ENCODE measurements at places on chromosomes 13 and 19.

DNA sequence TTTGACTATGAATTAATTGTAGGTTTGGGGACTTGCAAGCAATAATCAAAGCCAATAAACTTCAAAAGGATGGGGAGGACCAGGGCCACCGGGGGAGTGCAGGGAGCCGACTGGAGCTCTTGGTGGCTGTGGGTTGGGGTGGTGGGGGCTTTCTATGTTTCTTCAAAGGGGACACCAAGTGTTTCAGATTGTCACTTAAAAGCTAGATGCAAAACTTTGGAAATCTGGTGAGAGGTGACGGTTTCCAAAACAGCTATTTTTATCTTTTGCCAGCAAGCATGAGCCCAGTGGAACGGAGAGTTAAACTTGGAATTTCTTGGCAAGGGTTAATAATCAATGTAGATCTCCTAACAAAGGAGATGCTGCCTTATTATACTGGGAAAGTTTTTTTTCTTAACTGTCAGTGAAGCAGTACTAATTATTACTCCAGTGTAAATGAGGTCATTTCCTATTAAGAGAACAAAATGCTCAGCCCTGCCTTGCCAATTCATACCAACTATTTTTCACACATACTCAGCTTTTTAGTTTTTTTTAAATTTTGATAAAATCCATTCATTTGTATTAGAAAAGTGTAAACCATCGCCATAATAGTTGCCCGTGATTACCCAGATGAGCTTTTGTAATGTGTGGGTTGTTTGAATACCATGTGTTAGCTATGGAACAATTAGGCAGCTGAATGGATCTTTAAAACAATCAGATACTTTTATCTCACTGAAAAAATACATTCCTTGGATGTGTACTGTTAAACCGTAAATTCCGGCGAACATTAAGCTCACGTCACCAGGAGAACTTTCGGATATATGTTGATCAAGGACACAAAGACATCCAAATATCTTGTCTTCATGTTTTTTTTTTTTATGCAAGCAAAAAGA lies 95.9 kb upstream of the ZNF536 start:
- DNase-seq = no peak

DNA sequence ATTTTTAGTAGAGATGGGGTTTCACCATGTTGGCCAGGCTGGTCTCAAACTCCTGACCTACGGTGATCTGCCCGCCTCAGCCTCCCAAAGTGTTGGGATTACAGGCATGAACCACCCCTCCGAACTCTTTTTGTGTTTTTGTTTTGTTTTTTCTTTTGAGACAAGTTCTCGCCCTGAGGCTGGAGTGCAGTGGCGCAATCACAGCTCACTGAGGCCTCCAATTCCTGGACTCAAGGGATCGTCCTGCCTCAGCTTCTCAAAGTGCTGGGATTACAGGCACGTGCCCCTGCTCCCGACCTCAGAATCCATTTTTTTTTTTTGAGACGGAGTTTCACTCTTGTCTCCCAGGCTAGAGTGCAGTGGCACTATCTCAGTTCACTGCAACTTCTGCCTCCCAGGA lies 11.4 kb downstream of the SIX5 start:
- no peak for DNase-seq

GRCh38 chr19:18501832-18502231 lies 20.0 kb downstream of the ELL start:
- no peak for DNase-seq

DNA sequence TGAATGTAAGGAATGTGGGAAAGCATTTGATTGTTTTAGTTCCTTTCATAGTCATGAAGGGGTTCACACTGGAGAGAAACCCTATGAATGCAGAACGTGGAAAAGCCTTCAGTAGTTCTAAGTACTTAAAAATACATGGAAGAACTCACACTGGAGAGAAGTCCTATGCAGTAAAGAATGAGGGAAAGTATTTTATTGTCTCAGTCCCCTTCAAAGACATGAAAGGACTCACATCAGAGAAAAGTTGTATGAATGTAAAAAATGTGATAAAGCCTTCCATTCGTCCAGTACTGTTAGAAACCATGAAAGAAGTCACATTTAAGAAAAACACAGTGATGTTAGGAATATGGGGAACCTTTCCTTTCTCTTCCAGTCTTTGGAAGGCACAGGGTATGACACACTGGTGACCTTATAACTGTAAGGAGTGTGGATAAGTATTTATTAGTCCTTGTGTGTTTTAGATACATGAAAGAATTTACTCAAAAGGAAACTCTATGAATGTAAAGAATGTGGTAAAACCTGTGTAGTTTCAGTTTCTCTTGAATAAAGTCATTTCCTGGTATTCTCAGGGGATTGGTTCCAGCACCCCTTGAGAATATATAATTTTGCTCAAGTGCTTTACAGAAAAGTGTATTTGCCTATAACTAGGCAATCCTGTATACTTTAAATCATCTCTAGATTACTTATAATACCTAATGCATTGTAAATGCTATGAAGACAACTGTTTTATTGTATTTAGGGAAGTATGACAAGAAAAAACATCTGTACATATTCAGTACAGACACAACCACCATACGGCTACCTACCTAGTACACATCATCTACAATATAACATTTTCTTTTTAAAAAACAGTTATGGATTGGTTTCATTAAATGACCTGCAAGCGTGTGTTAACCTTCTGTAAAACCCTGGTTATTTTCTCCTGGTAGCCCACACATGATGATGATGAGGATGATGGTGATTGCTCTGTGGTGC lies 52.8 kb downstream of the ZNF823 start:
- no peak for DNase-seq

DNA sequence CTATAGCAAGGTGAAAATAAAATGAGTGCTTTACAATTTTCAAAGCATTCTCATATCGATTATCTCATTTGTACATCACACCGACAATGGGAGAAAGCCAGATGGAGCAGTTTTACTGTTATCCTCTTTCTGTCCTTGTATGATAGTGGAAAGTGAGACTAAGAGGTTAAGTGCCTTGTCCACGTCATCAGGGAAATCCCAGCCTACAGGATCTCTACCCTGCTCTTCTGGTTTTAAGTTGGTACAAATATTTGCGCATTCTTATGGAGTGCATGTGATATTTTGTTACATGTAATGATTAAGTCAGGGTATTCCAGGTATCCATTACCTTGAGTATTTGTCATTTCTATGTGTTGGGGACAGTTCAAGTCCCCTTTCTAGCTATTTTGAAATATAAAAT lies 12.4 kb upstream of the ENOX1 start:
- no peak for DNase-seq

DNA sequence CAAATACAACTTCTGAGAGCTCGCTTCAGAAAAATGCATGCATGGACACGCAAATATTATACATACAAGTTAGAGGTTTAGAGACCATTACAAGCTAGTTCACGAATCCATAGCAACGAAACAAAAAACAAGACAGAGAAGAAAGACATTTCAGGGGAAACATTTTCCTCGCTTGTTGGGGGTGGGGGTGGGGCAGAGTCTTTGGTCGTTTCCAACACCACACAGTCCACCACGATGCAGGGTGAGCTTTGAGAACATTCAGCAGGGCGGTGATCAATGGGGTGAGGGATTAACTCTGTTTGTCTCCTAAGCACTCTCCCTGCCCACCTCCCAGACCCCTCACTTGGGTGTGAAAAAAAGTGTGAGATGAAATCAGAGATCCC lies 651 bp downstream of the OXGR1 start:
- DNase-seq = no peak

DNA sequence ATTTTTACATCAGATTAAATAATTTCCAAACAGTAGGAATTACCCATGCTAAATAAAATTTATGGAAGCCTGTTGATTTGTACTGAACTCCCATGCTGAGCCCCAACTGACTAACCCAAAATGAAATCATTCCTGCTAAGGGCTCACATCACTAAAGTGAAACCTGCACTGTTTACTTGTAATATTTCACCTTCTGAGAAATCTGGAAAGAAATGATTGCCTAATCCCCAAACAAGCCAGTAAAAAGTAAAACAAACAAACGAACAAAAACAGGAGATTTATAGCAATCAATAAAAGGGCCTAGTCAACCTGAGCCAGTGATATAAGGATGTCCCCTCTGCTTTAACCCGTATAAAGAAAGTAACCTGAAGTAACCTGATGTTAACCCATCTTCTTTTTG lies 1599.8 kb downstream of the OLFM4 start:
- DNase-seq = no peak

- DNase-seq = no peak
Measured at GRCh38 chr19:29497686-29498436, 27.9 kb upstream of the VSTM2B start.

DNA sequence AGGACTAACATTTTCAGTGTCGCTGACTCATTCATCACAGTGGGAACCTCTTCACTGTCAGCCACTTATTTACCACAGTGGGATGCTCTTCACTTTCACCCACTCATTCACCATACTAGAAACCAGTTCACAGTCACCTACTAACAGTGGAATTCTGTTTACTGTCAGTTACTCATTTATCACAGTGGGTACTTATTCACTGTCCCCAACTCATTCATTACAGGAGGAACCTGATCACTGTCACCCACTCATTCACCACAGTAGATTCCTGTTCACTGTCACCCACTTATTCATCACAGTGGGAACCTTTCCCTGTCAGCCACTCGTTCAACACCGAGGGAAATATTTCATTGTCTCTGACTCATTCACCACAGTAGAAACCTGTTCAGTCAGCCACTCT lies 10.1 kb upstream of the ZNF85 start:
- no peak for DNase-seq

GRCh38 chr19:50546527-50547221 lies 21.6 kb downstream of the LRRC4B start:
- DNase-seq = no peak

GRCh38 chr13:29991343-29991742 lies 140.9 kb upstream of the UBL3 start:
- DNase-seq = no peak

DNA sequence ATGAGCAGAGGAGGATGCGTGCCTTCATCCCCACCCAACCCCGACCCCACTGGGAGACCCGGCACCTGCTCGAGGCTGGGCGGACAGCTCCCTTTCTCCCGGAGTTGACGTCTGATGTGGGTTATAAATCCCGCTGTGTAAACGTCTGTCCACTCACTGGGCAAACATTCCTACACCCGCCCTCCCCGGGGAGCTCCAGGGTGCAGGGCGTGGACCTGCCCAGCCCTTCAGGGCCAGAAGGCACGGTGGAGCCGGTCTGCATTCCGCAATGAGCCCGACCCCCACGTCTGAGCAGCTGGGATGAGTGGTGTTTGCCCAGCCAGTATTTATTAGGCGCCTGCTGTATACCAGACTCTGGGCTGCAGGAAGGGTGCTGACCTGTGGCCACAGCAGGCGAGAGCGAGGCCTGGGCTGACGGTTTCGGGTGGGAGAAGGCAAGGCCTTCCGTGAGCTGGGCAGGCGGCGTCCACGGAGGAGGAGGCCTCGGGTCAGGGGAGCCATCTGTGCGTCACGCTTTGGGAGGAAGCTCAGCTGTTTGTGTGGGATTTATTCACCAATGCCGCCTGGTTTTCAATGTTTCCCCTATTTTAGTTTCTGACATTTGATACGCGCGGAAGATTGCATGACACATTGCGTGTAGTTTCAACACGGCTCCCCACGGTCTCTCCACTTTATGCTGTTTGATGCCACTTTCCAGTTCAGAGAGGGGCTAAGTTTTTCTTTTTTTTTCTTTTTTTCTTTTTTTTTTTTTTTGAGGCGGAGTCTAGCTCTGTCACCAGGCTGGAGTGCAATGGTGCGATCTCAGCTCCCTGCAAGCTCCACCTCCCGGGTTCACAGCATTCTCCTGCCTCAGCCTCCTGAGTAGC lies 2.0 kb downstream of the MISP start:
- peak; percentile 9 for DNase-seq

GRCh38 chr13:109858319-109858718 lies 71.9 kb upstream of the IRS2 start:
- DNase-seq = no peak

DNA sequence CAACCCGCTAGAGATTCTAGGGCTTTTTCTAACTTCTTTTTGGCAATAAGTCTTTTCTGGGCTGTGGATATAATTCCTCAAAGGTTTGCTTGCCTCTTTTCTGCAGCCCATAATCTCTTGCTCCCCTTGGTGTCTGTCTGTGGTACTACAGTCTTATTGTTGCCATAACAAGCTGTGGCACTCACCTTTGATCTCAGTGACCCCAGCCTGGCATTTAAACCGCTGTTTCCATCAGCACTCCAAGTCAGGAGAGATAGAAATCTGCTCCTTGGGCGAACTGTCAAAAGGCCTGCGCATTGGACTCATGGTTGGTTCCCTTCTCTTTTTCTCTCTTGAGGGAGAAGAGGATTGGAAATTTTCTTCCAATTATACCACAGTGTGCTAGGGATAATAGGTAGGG lies 14.5 kb upstream of the MPHOSPH8 start:
- no peak for DNase-seq

- no peak for DNase-seq
Measured at GRCh38 chr13:46296115-46296822, 84.5 kb downstream of the LRRC63 start.

DNA sequence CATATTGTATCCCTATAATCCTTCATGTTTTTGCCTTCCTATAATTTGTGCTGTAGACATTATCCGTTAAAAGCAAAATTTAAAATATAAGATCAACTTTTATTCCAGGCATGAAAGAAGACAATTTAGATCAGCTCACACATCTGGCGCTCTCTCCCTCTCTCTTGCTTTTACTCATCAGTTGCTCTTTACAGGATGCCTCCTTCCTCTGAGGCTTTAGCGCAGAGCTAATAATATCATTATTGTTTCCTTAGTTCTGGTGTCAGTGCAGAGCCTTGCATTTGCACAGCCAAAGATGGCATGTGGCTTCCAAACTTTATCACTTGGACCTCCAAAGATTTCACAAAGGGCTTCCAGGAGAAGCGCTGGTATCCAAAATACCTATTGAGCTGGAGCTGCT lies 295.1 kb downstream of the FGF9 start:
- no peak for DNase-seq

GRCh38 chr13:44629465-44630183 lies 53.5 kb upstream of the TSC22D1 start:
- no peak for DNase-seq

DNA sequence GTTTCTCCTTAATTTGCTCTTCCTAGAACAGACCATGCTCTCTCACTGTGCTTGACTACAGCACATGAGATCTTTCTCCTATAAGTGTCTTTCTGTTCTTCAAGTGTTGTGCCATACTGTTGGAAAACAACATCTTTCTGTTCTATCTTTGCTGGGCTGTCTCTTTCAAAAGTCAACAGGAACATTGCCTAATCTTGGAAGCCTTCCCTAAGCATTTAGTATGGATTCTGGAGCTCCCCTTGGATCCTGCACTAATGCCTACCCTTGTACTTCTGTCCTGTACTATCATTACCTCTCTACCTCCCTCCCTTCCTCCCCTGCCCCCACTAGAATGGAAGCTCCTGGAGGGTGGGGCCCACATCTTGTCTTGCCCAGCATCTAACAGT lies 26.8 kb downstream of the STARD13 start:
- no peak for DNase-seq

- no peak for DNase-seq
Measured at GRCh38 chr13:100388923-100389322, 199.7 kb downstream of the GGACT start.

DNA sequence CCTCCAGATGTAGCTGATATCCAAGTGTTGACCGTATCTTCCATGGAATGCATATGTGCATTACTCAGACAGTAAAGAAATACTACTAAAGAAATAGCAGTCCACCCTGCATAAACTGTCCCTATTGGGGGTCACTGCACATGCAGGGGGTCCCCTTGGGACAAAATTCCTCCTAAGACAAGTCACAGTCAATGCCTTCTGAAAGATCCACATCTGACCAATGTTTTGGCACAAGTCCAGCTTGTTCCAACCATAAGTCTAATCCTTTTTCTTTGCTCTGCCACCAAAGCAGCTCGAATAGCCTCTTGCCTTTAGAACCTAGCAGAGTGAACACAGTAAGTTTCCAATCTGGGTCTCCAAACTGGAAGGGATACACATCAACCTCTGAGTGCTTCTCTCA lies 87.9 kb downstream of the DIAPH3 start:
- no peak for DNase-seq
